ENCODE measurements at places on chromosomes 16 and 17.

- no peaks in the 10 kb centered on the region for H3K27me3 ChIP-seq
- DNase-seq = peak; percentile 61
- no peaks in the 10 kb centered on the region for H3K36me3 ChIP-seq
- no peak overlapping the region for H3K4me3 ChIP-seq
- H3K4me1 ChIP-seq = no peaks in the 10 kb centered on the region
These were observed 4.2 kb downstream of the NUBP2 start for GRCh38 chr16:1787056-1787321.

- H3K4me1 ChIP-seq = no peaks in the 10 kb centered on the region
- no peak overlapping the region for H3K27ac ChIP-seq
- no peak overlapping the region for H3K4me3 ChIP-seq
- H3K27me3 ChIP-seq = no peaks in the 10 kb centered on the region
- no peaks in the 10 kb centered on the region for H3K36me3 ChIP-seq
These were observed 79.8 kb upstream of the GPR139 start for GRCh38 chr16:20153444-20153843.

DNA sequence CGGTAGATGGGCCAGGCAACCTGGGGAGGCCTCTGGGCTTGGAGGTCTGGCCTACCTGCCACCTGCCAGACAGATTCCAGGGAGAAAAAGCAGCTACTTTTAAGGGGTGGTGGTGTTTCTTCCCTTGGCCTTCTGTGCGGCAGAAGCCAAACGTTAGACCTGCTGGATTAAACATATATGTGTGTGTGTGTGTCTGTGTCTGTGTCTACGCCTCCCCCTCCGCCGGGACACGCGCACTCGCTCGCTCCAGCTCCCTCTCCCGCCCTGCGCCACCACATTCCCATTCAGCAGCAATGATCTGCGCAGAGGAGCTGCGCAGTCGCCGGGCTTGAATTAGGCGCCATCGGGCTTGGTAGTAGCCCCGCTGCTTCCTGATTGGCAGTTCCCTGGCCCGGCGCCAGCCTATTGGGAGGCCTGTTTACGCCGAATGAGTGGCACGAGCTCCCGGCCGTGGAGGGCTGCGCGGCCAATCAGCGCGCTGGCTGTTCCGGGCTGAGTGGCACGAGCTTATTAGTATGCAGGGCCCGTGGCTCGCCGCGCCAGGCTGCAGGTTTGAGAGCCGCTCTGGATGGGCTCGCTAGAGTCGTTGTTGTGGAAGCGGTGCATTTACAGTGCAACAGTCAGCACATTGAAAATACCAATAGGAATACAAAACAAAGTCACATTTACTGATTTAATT lies at the start of gene BAHCC1:
Gene BAHCC1 (plus strand): TSS at position 537 of the 679 bp plus-strand sequence. CDS start 4,283 bp downstream, outside the sequence.
- no peaks in the 10 kb centered on the region for H3K4me1 ChIP-seq
- DNase-seq = peak; percentile 100

DNA sequence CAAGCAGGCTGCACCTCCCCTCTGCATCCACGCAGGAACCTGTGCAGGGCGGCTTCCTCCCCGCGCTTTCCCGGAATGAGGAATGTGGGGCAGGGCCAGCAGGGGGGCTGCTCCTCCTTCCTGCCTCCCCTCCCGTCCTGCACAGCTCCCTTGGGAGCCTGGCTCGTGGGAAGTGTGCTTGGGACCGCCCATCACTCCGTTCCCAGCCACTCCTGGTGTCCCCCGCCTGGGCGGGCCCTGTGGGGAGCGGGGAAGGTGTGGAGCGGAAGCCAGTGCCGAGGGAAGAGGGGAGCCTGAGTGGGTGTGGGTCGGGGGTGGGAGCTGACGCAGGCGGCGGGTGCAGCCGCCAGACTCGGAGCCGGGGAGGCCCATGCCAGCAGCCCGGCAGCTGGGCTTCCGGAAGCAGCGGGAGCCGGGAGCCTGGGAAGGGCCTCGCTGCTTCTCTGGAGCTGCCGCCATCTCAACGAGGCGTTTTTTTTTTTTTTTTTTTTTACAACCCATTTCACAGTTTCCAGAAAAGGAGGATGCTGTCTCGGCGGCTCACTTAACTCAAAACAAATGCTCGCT lies 24.1 kb downstream of the BAHCC1 start:
- peak; percentile 97 for DNase-seq
- no peaks in the 10 kb centered on the region for H3K4me1 ChIP-seq
- H3K4me3 ChIP-seq = no peak overlapping the region
- peak overlapping the region; percentile 86 for H3K27ac ChIP-seq

DNA sequence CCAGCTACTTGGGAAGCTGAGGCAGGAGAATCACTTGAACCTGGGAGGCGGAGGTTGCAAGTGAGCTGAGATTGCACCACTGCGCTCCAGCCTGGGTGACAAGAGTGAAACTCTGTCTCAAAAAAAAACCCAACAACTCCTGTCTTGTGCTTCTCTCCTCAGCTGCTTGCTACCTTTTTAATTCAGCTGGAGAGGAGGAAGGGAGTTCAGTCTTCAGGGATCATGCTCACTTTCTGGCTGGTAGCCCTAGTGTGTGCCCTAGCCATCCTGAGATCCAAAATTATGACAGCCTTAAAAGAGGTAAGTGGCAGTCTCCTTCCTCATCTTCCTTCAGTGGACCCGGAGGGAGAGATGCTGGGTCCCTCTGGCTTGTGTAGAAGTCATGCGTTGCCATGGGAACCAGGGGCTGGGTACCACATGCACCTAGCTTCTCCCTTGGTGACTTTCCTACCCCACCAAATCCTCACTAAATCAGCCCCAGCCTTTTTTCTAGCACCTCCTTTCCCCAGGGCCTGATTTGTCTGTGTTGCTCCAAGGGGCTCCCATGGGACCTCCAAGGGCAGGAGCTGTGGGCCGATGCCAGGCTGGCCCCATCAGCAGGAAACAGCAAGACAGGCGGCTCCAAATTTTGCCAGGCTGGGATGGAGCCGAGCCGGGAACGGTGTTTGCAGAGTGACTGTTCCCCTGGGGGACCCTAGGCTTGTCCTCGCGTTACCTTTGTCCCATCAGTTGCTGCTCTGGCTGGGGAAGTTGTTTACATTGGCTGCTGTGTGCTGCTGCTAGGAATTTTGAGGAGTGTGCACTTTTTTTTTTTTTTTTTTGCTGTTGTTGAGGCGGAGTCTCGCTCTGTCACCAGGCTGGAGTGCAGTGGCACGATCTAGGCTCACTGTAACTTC lies 65.2 kb downstream of the ABCC1 start:
- no peaks in the 10 kb centered on the region for H3K4me1 ChIP-seq
- H3K36me3 ChIP-seq = no peaks in the 10 kb centered on the region
- H3K4me3 ChIP-seq = no peak overlapping the region

- DNase-seq = no peak
- H3K36me3 ChIP-seq = no peaks in the 10 kb centered on the region
- no peaks in the 10 kb centered on the region for H3K27me3 ChIP-seq
- H3K27ac ChIP-seq = no peak overlapping the region
- no peaks in the 10 kb centered on the region for H3K4me1 ChIP-seq
These were observed 267.2 kb downstream of the PARN start for GRCh38 chr16:14362774-14363371.

DNA sequence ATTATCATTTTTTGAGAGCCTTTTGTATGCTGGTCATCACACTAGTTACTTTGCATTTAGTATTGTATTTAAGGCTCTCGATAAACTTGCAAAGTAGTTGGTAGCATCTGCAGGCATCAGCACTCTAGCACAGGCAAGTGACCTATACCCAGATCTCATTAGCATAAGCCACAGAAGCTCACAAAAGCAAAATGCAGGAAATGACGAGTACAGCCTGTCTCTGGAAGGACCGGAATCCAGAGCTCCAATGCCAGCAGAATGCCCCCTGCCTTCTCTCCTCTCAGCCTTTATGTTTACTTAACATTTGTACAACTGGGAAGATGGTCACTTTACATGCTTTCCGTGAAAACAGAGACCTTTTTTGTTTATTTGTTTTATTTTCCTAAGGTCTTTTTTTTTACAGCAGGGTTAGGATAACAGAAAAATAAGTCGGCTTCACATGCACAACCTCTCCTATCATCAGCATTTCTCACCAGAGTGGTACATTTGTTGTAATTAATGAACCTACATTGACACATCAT lies 45.4 kb upstream of the MYOCD start:
- no peaks in the 10 kb centered on the region for H3K36me3 ChIP-seq
- H3K4me3 ChIP-seq = no peak overlapping the region
- no peaks in the 10 kb centered on the region for H3K27me3 ChIP-seq
- no peak for DNase-seq
- no peak overlapping the region for H3K27ac ChIP-seq

- peaks cover 3% of the 10 kb centered on the region for H3K4me1 ChIP-seq
- DNase-seq = no peak
- H3K36me3 ChIP-seq = no peaks in the 10 kb centered on the region
- no peak overlapping the region for H3K4me3 ChIP-seq
- no peak overlapping the region for H3K27ac ChIP-seq
These were observed 15.9 kb downstream of the TANC2 start for GRCh38 chr17:62981933-62982332.

DNA sequence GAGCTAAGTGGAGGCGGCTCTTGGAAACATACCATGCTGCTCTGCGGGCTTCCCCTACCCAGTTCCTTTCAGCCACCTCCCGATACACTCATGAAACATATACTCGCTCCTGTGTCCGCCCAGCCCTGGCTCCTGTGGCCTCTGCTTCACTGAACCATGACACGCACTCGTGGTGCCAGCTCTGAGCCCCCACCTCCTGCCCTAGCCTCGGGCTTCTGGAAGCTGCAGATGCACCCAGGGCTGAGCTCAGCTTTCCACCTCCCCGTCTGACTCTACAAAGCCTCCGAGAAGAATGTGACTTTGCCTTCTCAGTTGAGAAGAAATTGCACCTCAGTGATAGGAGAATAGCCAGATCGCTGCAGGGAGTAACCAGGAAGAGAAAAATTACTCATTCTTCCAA lies 11.0 kb downstream of the CALB2 start:
- no peak overlapping the region for H3K27ac ChIP-seq
- DNase-seq = no peak
- no peaks in the 10 kb centered on the region for H3K4me1 ChIP-seq

All from aorta (tissue), 5 donors.